ENCODE measurements at places on chromosomes 1 and 21.

DNA sequence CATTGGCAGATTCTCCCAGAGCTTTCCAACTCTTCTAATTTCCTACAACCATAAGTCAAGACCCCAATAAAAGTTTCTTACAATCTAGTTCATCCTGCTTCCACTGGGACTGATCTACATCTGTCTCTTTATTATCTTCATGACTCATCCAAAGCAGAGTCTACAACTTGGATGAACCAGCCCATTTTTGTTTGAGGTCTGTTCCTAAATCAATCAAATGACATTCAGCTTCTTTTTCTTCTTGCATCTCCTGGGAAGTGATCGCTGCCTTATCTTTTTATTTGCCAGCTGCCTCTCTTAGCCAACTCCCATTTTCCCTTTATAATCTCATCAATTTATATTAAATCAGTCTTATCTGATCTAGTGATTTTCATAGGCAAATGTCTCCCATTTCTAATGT, 105.6 kb downstream of the ERG start:
- no peak for DNase-seq

DNA sequence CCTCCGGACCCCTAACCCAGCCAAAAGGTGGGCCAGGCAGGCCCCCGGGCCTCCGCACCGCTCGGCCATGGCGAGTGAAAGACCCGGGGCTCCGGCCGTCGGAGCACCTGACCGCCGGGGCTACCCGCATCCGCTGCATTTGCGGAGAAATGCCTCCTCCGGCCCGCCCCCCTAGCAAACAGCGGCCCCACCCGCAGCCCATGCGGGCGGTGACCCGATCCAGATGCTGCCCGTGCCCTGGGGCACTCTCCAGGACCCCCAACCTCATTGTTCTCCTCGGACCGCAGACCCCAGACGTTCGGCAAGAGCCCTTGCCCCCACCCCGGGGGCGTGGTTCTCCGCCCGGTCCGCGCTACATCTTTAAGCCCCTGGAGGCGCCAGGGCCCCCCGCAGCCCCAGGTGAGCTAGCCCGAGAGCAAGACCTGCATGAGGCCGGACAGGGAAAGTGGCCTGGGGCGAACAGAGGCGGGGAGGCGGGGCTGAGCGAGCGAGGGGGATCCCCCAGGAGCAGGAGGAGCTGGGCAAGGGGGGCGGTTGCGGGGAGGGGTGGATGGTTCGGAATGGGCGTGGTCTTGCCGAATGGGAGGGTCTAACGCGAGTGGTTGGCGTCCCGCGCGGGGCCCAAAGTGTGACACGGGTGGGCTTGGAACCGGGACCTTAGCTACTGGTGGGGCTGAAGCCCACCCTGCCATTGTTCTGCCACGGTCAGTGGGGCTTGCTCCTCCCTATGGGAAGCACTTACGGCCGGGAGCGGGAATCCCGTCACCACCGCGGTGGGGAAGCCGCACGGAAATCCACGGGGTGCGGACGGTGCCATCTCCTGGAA, 6.3 kb upstream of the CRYBG2 start:
- DNase-seq: no peak

GRCh38 chr1:175408986-175409385, 216.4 kb upstream of the KIAA0040 start:
- DNase-seq: no peak

GRCh38 chr1:25062621-25063255, 132.7 kb upstream of the RUNX3 start:
- no peak for DNase-seq

DNA sequence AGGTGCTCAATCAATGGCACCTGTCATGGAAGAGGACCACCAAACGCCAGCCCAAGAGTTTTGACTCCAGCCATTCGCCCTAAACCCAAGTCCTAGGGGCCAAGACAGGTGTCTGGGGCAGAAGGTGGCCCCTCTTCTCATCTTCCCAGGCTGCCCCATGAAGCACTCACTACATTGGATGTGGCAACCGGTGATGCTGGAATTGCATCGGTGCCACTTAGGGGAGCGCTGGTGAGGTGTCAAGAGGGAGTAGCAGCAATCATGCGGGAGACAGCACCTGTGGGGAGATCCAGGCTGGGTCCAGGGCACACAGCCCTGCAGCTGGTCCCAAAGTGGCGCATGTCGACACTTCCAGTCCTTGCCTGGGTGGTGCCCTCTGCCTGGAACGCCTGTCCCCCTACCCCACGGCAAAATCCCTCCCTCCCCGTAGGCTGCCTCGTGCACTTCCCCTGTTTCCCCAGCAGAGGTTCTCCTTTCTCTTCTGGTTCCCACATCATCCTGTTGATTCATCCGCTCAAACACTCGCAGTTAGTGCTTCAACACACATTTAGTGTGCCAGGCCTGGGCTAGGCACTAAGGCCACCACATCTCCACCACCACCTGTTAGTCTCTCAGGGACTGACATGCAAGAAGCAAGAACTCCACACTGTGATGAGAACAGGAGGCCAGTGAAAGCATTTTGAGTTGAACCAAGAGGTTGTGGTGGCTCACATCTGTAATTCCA, 18.5 kb downstream of the PLA2G2D start:
- peak; percentile 73 for DNase-seq

DNA sequence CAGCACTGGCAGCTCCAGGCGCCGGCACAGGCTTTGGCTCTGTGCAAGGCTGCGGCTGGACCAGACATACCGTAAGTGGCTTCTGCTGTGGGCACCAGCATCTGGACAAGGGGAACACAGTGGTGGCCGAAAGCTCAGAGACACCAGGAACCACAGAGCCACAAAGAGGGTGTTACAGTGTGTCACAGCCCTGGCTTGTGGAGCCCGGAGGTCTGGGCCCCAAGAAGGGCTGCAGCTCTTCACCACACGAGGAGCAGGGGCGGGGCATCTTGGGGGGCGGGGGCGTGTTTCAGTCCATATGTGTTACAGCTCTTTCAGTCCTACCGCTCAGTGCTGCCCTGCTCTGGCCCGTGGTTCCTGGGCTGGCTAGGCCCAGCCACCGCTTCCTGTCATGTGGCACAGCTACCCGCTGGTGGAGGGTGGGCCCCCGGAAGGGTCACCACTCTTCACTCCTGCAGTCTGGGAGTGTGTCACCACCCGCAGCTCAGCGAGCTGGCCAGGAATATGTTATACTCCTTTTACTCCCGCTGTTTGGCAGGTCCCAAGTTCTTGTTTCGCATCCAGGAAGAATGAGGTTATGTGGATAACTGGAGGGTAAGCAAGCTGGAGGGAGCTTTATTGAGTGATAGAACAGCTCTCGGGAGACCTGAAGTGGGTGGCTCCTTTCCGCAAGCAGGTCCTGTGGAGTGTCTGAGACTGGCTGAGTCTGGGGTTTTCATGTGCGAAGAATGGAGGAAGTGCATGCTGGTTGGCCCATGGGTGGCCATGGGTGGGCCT, 3.3 kb upstream of the LSM10 start:
- peak; percentile 91 for DNase-seq

GRCh38 chr1:14842361-14842760, 243.9 kb downstream of the KAZN start:
- no peak for DNase-seq

GRCh38 chr1:246417813-246418564, 89.1 kb downstream of the SMYD3 start:
- DNase-seq: no peak

GRCh38 chr1:113534130-113534817, 144.0 kb downstream of the MAGI3 start:
- DNase-seq: peak; percentile 73

- DNase-seq: peak; percentile 86
These were observed 204.3 kb downstream of the KCNJ6 start for GRCh38 chr21:37711836-37712568.

DNA sequence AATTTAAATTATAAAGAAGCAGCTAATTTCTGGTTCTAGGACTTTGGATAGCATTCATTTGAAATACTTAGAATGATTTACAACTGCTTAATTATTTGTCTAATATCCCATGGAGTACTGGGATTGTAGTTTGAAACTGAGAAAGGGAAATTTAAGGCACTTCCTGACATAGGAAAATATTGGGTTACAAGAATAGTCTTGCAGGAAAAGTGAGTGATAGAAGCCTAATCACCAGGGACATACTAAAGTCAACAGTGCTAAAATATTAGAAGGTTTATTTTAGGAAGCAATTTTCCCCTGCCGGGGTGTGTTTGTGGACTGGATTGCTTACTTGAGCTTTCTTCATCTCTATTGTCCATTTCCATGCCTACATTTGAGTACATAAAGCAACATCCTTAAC, 661.6 kb downstream of the ADGRL2 start:
- no peak for DNase-seq

GRCh38 chr1:174692313-174692712, 244.5 kb downstream of the GPR52 start:
- DNase-seq: peak; percentile 33

GRCh38 chr1:231029841-231030240, 10.2 kb downstream of the FAM89A start:
- DNase-seq: no peak

- DNase-seq: no peak
These were observed 107.4 kb upstream of the ADGRL2 start for GRCh38 chr1:81693316-81693715.

DNA sequence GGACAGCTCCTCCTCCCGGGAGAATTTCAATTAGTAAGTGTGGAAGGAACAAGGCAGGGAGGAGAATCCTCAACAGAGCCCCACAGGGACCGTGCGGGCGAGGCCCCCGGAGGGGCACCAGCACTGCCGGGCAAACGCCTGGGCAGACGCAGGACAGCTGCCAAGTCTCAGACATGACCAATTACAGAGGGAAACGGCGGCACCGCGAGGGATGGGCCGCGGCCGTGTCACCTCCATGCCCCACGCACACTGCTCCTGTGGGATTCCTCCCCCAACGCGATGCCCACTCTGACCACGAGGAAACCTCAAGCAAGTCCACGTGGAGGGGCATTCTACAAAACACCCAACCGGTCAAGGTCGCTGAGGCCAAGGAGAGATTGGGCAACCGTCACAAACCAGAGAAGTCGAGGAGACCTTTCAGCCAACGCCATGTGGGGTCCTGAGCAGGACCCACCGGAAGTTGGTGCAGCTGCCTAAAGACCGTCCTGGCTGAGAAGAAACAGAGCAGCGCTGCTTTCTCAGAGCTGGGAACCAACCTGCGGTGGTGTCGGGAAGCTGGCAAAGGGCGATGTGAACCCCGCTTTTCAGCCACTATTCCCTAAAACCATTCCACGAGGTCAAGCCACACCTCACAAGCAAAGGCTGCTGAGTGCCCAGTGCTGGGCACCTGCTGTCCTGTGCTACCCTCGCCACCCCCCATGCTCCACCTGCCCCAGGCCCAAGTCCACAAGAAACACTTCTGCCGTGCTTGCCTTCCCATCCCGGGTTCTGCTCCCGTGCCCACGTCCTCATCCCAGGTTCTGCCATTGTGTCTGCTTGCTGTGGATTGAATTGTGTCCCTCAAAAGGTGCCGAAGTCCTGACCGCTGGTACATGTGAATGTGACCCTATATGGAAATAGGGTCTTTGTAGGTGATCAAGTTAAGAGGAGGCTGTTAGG, 1.4 kb upstream of the KRTAP10-4 start:
- no peak for DNase-seq

DNA sequence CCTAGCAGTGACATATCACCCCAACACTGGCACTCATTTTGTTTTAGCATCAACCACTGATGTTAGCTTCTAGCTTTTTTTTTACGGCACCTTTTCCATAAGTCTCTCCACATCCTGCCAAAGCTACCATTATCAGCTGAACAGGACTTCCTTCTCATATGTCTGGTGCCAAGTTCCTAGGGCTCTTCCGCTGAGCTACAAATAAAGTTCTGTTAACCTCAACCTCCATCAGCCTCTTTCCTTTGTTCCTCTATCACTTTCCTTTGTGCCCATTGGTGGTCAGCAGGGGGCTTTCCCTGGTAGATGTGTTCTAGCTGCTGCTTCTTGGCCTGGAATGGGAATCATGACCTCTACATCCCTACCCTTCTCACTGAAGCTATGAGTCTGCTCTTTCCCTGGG, 163.8 kb downstream of the FAF1 start:
- no peak for DNase-seq

- DNase-seq: peak; percentile 58
These were observed 538.9 kb downstream of the LMO4 start for GRCh38 chr1:87867626-87868025.

DNA sequence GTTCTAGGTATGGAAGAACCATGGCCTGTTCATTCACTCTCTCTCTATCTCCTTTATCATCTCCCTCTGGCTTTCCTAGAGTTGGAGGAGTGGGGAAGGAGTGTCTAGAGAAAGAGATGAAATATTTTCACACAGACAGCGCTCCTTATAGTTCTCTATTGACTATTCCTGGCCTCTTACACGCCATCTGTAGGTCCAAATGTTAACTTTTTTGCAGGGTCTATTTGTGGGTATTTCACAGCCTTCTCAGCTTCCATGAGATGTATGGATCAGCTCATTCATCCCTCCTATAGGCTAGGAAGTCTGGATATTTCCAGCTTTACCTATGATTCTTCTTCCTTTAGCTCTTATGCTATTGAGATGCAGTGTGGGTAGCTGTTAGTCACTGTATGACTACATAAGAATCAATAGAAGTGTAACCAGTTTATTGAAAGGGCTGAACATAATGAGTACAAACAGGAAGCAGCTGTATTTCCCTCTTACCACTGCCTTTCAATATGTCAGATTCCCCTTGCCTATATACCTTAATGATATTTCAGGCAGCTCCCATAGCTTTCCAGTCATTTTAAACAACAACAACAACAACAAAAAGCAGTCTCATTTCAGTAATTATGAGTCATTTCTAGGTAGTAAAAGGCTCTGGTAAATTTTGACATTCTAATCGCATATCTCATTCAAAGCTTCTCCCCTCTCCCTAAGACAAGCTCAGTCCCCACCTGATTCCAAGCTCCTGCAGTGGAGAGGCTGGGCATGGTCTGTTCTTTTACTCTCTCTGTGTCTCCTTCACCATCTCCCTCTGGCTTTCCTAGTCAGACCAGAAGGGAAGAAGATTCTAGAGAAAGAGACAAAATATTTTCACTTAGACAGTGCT, 149.5 kb downstream of the TTLL7 start:
- DNase-seq: no peak

GRCh38 chr1:174671826-174672225, 224.1 kb downstream of the GPR52 start:
- no peak for DNase-seq
